ENCODE measurements at places on chromosomes 11 and 22.

GRCh38 chr11:134512571-134513538, 100.8 kb upstream of the B3GAT1 start:
- DNase-seq: no peak

DNA sequence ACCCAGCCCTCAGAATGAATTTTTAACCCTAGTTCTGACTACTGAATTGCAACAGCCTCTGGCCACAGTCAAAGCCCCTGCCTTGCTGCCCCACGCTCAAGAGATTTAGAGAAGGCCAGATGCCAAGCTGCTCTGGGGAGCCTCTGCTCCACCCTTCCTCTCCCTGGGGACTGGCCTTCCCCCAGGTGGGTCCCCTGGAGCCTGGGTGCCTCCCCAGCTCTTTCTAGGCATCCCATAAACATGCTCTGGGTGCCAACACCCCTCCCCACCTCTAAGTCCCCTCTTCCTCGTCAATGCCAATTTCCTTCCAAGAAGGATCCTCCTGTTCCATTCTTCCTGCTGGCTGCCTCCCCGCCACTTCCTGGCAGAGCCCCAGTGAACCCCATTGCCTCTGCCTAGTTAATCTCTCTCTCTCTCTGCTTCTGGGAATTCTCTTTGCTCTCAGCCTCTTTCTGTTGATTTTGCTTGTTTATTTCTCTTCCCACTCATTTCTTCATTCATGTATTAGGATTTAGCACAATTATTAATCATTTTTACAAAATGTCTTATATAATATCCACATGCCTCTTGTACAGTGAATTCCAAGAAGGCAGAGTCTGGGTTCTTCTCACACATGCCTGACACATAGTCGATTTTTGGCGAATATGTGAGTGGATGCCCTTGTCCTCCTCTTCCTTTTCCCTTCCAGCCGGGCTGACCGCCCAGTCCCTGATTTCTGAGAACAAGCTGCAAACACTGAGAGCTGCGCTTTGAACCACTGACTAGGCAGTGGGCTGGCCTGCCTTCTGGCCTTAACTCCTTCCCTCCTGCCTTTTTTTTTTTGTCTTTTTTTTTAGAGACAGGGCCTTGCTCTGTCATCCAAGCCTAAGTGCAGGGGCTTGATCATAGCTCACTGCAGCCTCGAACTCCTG, 17.5 kb downstream of the UQCR10 start:
- no peak for DNase-seq

- DNase-seq: no peak
Observed at GRCh38 chr11:115678942-115679341, 174.7 kb upstream of the CADM1 start.

- no peak for DNase-seq
Observed at GRCh38 chr22:50699756-50700386, 27.2 kb downstream of the SHANK3 start.

- DNase-seq: no peak
Observed at GRCh38 chr11:27388001-27388400, 25.0 kb upstream of the CCDC34 start.

GRCh38 chr22:27252282-27253049, 549.1 kb downstream of the MN1 start:
- DNase-seq: peak; percentile 88

DNA sequence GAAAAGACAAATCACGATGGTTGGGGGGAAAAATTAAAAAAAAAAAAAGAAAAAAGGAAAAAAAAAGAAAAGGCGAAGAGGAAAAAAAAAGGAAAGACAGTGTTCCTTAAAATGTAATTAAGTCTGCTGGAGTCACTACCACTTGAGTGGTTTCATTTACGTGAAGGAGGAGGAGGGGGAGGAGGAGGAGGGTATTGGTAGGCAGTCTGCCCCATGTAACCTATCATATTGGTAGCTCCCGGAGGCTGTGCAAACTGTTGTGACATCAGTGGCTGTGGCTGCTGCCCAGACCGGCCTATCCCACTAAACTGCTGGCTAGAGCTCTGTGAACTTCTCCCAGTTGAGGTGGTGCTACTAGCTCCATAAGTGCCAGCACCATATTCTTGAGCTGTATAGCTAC, 17.9 kb downstream of the KDELR3 start:
- DNase-seq: no peak

- no peak for DNase-seq
Observed at GRCh38 chr11:35265755-35266454, 126.9 kb downstream of the CD44 start.
